Ovary (tissue), 10 donors: ENCODE measurements at places on chromosomes 16 and 17.

- peak; percentile 63 for DNase-seq
Observed at GRCh38 chr17:17822189-17822588, 14.6 kb downstream of the SREBF1 start.

DNA sequence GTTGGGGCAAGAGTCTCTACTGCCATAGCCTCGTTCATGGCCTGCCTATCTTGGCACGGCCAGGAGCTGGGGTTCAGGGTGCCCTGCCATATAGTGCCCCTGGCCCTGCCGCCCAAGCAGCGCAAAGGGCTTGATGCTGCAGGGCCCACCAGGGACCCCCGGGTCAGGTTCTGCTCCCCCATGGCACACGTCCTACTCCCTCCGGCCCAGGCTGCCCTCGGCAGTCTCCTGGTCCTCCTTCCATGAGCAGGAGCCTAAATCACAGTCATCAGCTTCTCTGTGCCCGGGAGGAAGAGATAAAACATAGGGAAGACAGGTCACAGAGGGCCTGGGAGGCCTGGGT lies 55.9 kb upstream of the MTSS2 start:
- DNase-seq: no peak

GRCh38 chr17:6327007-6327406 lies 107.9 kb downstream of the AIPL1 start:
- no peak for DNase-seq

DNA sequence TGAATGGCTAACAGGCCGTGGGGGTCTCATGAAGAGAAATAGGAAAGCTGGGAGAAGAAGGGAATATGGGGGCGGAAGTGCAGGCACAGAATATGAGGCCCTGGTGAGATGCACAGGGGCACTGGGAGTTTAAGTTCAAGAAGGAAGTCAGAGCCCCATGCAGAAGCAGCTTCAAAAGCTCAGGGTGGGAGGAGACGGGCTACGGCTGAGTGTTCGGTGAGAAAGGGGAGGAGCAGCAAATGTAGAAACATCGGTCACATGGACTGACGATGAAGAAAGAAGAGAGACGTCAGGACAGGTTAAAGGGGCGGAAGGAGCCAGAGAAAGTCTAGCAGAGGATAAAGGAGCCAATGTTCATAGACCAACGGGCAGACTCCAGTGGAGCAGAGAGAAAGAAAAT lies 204.5 kb upstream of the ZFHX3 start:
- no peak for DNase-seq

- no peak for DNase-seq
Observed at GRCh38 chr17:58501451-58501850, 13.0 kb downstream of the MTMR4 start.

DNA sequence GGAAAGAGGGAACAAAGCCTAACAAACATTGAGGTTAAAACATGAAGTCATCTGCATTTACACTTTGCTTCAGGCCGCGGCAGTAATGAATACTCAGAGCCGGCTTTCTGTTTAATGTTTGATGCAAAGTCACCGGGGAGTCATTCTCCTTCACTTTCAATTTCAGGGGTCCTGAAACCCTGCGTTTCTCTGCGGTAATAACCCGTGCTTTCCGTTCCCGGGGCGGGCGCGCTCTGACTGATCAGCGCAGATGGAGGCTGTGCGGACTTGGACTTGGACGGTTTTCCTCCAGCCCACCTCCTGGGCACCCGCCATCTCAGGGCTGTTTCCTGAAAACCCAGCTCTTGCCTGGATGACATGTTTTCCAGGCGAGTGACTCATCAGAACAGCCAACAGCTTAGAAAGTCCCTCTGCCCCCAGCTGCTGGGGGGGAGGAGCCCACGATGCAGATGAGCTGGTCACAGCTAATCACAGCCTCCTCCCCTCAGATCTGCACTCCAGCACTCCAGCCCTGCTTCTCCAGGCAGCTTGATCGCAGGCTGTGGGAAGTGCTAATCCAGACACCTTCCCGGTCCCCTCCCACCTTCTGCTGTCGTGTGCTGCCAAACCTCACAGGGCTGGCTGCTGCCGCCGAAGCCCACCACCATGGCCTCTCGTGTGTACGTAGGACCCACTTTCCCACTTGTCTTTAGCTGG lies 158.6 kb upstream of the CHMP6 start:
- peak; percentile 86 for DNase-seq

GRCh38 chr17:79650283-79650682 lies 39.4 kb upstream of the RBFOX3 start:
- peak; percentile 5 for DNase-seq

DNA sequence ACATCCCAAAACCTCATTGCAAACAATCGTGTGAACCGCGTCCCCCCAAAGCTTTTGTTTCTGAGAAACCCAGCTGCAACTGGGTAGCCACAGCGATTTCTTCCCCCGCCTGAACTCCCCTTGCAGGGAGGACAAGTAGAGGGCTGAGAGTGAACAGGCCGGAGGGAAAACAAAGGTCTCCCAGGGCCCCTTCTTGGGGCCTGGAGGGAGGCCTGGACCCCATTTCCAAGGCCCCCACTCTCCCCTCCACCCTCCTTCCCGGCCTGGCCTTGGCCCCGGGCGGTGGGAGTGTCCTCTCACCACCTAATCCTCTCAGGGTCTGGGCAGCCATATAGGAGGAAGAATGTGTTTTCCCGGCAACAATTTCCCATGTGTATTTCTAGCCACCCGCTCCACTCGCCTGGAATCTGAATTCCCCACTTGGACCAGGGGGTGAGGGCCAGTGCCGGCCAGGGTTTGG lies 2.6 kb downstream of the GLIS2 start:
- no peak for DNase-seq

DNA sequence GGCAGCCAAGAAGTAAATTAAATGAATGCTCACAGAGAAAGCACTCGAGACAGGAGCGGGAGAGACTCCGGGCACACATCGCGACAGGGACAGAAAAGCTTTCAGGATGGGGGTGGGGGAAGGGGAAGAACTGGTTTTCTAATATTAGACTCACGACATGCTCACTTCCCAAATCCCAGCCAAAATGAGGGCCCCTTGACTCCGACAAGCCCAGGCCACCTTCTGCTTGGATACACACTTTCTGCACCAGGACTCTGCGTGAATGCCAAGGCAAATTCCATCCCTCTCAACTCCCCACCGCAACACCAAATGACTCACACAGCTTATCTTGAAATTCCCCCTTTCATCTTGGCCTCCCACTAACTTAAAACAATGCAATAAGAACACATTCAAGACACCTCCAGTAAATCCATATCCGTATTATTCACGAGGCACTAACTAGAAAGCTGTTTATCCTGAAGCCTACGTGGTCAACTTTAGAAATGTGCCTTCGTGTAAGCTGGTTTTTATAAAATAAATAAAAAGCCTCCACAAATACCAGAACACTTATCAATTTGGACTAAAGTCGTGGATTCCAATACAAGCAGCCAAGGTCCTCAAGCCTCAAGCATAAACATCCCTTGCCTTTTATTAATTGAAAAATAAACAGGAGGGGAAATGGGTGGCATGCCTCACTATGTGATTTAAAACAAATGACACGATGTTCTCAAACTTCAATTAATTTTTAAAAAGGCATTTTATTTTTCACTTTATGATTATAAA lies 46.1 kb downstream of the NXN start:
- DNase-seq: no peak

DNA sequence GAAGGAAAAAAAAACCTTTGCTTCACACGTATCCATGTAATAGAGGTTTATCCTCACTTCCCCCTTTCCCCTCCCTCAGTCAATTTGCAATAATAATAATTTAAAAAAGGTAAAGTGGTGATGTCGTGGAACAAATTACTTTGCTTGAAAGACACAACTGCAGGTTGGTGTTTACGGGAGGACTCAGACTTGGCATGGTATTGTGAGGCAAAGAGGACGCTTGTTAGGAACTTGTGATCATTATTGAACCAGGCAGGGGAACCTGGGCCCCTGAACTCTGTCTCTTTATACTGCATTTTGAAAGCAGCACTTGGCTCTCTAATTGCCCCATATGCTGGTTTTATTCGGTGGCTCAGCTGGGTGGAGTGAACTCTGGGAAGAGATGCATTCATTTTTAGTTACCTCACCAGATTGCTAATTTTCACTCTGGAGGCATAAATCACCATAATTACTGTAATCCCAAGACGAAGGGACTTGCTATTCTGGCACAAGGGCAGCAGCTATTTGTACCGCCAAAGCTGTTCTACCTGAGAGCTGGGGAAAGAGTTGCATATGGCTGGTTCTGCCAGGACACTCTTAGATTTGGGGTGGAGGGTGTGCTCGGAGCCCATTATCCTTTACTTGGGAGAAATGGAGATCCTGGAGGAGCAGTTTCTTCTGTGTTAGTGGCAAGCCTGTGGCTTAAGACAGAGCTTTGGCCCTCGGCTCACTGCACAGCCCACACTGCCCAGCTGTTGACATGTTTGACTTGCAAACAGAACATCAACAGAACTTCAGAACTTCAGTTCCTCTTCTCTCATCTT lies 5.7 kb upstream of the DHX8 start:
- no peak for DNase-seq

DNA sequence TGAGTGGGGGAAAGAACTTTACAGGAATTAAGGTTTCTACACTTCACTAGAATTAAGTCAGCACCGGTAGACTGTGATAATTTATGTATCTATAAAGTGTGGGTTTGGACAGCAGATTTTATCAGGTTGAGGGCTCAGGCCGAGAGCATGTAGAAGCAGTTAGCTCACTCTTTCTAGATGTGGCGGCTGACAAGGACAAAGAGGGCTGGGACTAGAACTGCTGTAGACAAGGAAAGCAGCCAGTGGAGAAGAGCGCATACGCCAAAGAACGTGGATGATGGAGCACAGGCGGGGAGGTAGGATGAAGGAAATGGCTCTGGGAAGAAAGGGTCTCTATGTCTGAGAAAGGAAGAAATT lies 504 bp upstream of the GOSR1 start:
- DNase-seq: no peak

DNA sequence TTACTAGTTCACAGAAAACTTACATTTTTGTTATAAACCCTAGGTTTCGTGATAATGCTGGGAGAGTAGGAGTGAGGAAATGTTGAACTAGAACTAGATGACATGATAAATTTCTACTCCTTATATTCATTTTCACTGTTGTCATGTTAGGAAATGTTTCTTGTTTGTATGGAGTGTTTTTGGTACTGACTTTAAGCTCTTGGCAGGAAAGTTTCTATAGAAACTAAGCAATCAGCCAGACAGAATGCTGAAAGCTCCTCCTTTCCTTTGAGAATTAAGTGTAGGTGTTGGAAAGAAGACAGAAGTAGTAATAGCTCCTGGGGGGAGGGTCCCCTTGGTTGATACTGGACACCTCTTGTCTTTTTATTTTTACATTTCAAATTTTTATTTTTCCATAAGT lies 309.8 kb downstream of the MAP2K4 start:
- DNase-seq: no peak

GRCh38 chr17:64617125-64617780 lies 44.9 kb downstream of the SMURF2 start:
- no peak for DNase-seq

DNA sequence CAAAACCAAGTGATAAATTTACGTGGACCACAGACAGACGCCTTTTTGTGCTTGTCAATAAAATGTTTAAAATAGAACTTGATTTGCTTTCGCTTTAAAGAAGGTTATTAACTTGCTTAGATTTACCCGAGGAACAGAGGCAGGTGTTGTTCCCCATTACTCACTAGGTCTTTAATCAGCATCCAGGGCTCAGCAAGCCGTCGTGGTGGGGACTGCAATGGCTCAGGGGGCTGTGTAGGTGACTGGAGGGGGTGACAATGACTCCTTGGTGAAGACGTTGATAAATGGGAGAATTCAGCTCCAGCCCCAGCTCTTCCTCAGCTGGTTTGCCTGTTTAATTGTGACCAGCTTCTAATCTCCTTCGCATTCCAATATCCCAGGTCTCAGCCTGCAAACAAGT lies 231.4 kb downstream of the TMEM114 start:
- DNase-seq: no peak

DNA sequence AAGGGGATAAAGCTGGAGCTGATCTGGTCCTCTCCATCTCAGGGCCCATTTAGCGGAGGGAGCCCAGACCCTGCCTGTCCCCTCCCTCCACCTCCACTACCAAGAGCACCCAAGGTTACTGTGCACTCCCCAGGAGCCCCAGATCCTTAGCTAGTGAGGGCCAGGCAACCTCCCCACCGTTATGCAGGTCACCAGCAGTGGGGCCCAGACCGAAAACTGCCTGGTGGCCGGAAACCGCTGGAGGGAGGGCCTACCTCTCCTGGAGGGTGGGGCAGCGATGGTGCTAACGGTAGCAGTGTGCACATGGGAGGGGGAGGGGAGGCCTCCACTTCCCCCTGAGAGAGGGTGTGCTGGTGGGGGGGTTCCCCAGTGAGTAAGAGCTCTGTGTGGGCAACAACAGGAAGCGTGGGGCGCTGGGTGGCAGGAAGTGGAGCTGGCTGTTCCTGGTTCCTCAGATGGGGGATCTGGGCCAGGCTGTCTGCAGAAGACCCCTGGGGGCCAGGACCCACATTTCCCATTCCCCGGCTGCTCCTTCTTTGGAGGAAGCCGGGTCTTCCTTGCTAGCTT lies 4.4 kb downstream of the FMNL1 start:
- DNase-seq: no peak

DNA sequence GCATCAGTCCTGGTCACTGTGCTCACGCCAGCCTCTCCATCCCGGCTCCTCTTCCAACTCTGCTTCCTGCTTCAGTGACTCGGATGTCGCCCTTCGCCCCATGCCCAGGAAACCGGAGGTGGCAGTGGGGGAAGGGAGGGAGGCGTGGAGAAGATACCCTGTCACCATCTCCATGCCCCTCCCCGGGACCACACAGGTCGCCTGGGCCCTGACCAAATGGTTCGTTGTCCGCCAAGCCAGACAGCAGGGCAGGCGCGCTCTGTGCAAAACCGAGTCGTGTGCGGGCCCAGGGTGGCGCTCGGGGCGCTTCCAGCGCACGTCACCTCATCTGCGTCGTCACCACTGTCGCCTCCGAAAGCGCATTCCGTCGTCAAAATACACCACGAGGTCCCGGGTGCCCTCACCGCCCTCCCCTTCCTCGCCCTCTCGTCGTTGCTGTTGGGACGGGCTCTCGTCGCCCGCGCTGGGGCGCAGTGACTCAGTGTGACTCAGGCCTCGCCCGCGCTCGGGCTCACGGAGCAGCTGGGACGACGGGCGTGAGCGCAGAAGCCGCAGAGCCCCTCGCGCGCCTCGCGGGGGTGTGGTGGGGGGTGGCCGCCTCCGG lies 39.2 kb downstream of the ZNF778 start:
- peak; percentile 66 for DNase-seq

- no peak for DNase-seq
Observed at GRCh38 chr16:27690608-27691007, 140.7 kb downstream of the KATNIP start.

GRCh38 chr17:41480136-41480535 lies 815 bp downstream of the KRT35 start:
- no peak for DNase-seq

- no peak for DNase-seq
Observed at GRCh38 chr17:54972406-54973138, 4.0 kb downstream of the STXBP4 start.
